Fibroblast of skin of left quadriceps (primary cell): ENCODE measurements at places on chromosomes 13 and 19.

DNA sequence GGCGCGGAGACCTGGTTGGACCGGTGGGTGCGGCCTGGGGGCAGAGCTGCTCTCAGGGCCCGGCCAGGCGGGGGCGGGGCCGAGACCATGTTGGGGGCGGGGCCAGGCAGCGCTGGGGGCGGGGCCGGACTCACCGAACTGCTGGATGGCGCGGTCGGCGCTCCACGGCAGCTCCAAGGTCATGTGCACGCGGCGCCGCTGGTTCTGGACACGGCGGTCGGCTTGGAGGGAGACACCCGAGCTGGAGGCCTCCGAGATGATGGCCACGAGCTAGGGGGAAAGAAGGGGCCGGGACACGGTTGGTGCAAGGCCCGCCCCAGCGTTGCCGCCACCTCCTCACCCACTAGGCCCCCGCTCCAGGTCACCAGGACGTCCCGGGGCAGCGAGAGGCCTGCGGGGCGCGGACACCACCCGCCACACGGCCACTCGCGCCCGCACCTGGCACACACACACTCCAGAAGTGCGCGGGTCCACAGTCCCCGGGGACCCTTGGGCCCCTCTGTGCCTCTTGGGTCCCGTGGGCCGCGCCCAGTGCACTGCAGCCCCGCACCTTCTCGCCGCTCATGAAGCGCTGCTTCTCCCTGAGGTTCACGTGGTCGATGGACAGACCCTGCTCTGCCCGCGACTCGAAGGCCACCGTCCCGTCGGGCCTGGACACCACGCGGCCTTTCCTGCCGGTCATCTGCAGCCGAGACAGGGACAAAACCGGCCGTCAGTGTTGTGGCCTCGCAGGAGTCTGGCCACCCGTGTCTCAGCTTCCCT, 8.7 kb downstream of the GPX4 start:
- no peak for DNase-seq

DNA sequence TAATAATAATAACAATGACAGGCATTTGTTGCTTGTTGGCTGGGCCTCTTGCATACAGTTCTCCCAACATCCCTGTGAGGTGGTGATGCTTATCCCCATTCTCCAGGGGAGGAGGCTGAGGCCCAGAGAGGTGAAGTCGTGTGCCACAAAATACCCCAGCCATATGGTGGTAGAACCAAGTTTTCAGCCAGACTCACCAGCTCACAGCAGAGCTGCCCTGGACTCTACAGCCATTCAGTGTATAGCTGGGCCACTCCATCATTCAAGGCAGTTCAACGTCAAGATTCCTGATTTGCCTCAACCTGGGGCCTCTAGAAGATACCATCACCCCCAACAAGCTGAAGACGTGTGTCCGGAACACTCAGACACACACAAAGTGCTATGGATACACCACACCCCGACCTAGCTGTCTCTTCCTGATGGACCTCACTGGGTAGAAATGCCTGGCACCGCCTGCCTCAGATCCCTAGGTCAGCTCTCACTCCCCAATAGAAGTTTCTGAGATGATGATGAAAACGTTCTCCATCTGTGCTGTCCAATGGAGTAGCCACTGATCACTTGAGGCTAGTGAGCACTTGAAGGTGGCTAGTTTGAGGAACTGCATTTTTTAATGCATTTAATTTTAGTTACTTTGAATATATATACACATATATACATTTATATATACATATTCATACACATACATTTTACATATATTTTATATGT, 4.3 kb upstream of the CEACAM19 start:
- DNase-seq, result no peak

DNA sequence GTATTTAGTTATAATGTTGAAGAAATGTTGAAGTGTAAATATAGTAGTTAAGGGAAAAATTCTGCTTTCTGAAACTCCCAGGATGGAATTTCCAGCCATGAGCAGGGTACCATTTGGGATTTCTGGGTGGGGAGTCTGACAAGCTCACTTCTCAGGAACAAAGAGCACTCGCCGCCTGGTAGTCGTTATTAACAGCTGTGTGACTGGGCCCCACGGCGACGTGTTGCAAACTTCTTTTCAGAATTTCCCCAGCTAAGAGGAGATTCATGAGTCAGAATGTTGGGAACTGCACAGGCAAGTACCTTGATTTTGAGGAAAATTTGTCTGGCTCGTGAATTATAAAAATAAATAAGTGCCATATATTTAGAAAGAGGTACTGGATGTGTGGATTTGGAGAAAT, 103.7 kb downstream of the LACC1 start:
- no peak for DNase-seq

DNA sequence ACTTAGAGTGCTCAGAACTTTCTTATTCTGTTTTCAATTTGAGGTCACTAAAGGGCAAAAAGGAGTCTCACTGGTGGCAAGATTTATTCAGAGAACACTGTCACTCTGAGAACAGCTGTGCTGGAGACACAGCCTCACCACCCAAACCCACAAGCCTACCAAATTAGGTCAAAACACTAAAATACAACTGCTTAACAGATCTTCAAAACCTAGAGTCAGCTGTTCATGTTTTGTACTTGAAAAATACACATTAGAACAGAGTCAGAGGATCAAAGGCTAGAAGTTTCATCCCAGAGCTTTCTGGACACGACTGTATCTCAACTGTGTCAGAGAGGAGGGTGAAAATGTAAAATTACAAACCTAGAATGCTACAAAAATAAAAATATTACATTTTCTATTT, 89.3 kb downstream of the MIPEP start:
- no peak for DNase-seq

DNA sequence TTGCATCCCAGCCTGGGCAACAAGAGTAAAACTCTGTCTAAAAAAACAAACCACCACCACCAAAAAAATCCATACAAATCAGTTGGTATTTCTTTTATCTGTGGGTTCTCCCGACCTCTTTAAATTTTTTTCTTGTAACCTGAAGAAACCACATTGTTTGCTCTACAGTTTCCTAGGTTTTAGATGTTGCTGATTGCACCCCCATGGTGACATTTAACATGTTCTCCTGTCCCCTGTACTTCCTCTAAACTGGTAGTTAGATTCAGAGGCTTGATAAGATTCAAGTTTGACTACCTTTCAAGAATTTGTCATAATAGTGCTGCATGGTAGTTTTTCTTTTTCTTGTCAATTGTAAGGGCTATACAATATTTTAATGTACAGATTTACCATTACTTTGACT, 24.0 kb downstream of the ALG5 start:
- DNase-seq, result no peak

DNA sequence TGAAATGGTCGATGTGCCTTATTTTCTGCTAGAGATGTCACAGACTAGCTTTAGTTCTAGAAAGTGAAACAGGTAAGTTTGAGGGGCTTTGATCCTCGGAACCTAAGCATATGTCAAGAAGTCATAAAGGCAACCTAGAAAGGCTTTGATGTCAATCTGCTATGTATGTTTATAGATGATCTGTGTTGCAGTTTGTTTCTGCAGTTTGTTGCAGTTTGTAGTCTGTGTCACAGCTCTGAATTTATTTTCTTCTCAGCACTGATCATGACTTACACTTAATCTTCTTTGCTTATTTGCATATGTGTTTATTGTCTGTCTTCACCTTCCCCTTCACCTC, 5.9 kb downstream of the LSM14A start:
- no peak for DNase-seq

DNA sequence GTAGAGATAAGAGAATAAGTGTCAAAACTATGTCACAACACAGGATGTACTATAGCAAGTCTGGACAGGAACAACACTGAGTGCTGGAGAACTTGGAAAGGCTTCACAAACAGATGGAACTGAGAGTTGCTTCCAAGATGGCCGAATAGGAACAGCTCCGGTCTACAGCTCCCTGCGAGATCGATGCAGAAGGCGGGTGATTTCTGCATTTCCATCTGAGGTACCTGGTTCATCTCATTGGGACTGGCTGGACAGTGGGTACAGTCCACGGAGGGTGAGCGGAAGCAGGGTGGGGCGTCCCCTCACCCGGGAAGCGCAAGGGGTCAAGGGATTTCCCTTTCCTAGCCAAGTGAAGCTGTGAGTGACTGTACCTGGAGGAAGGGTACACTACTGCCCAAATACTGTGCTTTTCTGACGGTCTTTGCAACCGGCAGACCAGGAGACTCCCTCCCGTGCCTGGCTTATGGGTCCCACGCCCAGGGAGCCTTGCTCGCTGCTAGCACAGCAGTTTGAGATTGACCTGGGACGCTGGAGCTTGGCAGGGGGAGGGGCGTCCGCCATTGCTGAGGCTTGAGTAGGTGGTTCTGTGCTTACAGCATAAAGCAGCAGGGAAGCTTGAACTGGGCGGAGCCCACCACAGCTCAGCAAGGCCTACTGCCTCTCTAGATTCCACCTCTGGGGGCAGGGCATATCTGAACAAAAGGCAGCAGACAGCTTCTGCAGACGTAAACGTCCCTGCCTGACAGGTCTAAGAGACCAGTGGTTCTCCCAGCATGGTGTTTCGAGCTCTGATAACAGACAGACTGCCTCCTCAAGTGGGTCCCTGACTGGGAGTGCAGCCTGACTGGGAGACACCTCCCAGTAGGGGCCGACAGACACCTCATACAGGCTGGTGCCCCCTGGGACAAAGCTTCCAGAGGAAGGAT, 46.0 kb downstream of the USP12 start:
- no peak for DNase-seq

GRCh38 chr13:98972059-98972458, 5.8 kb downstream of the DOCK9 start:
- no peak for DNase-seq

DNA sequence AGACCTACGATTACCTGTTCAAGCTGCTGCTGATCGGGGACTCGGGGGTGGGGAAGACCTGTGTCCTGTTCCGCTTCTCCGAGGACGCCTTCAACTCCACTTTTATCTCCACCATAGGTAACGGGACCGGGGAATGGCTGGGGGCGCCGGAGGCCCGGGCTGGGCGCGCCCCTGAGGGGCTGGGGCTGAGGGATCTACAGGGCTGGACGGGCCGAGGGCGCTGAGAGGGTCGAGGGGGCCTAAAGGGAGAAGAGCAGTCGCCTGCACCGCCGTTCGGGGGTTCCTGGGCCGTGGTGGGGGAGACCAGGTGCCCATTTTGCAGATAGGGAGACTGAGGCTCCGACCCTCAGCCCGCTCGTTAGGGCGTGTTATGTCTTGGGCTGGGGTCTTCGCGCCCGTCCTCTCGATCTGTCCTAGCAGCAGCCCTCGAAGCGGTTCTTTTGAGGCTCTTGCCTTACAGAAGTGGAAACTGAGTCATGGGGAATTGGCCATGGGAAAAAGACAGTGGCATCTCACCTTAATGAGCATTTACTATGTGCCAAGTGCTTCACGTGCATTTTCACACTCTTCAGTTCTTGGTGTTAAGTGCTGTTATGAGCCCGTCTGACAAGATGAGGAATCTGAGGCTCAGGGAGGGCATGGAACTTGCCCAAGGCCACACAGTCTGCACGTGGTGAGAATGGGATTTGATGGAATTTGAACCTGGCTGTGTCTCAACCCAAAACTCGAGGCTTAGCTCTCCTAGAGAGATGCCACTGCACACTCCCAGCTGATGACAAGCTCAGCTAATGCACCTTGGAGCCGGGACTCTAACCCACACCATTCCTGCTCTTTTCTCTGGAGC, 442 bp downstream of the RAB8A start:
- no peak for DNase-seq

DNA sequence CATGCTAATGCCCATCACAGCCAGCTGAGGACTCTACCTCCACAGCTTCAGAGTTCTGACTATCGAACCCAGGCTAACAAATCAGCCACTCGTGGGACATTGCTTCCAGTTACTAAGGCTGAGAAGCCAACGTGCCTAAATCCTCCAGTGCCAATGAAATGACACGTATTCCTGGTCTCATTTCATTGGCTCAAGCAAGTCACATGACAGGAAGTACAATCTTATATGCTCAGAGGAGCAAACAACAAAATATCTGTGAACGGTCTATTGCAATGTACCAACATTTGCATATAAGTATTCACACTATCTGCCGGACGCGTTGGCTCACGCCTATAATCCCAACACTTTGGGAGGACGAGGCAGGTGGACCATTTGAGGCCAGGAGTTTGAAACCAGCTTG, 12.8 kb upstream of the IZUMO2 start:
- DNase-seq, result no peak

GRCh38 chr19:33755099-33756035, 41.3 kb upstream of the KCTD15 start:
- DNase-seq, result no peak

DNA sequence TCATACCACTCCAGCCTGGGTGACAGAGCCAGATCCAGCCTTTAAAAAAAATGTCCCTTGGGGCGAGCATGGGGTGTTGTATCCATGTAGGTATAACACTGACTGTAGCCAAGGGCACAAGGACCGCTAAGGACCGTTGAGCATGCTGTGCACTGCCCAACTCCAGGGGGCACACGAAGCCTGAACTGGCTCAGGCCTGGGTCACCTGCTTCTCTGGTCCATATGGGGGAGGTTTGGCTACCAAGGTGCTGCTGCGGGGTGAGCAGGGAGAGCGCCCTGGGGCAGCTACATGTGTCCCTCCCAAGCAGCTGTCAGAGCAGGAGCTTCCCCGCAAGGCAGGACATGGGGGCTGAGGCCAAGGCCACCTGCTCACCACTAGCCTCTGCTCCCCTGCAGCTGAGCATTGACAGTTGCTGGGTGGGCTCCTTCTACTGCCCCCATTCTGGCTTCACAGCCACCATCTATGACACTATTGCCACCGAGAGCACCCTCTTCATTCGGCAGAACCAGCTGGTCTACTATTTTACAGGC, 16.3 kb downstream of the CATSPERG start:
- DNase-seq, result no peak

DNA sequence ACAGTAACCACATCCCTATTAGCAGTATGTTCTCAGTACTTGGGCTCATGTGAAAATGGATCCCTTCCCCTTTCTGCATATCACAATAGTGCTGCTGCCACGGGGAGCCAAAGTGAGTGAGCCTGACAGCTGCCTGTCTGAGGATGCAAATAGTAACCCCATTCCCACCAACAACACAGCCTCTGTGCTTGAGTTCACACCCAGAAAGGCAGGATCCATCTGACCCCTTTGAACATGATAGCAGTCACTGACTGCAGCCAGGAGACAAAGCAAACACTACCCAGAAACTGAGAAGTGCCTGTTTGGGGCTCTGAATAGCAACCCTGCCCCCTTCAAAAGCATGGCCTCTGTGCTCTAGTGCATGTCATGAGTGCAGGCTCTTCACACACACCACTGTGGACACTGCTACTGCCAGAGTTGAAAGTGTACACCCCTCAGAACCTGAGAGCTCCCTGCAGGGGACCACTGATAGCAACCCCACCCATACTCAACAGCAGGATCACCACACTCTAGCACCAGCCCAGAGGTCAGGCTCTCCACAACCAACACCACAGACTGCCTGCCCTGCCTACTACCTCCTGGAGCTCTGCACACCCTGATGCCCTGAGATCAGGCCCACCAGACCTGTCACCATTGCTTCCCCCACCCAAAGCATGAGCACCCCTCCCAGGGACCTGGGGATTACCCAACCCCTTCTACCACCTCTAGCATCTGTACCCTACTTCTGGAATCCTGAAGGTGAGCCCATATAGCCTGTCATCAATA, 1563.5 kb upstream of the PRR20A start:
- no peak for DNase-seq

- DNase-seq, result no peak
Observed at GRCh38 chr13:94303644-94304174, 175.8 kb downstream of the DCT start.
